Immature natural killer cell (primary cell): ENCODE measurements at places on chromosomes 5 and 9.
A peak's percentile ranks its signal among the peaks of the same experiment; 100 is the strongest.

DNA sequence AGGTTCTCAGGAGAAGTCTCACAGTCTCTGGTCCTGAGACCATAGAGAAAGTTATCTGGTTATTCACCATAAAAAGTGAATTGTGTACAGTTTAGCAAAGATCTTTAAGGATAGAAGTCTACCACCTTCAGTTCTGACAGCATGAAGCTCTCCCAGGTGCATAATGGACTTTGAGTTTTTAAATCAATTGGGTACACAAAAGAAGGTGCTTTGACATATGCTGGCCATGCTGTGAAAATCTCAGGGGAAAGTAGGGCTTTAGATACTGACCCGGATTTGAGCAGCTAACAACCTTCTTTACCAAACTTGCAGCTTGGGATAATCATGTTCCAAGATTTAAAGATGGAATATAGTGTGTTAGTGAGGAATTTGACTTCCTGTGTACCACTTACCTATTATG is 264.2 kb downstream of the ZSWIM6 start:
- H3K27ac ChIP-seq = no peak overlapping the region
- DNase-seq = no peak
- H3K36me3 ChIP-seq = no peaks in the 10 kb centered on the region
- H3K4me3 ChIP-seq = no peak overlapping the region
- peaks cover 8% of the 10 kb centered on the region for H3K27me3 ChIP-seq

DNA sequence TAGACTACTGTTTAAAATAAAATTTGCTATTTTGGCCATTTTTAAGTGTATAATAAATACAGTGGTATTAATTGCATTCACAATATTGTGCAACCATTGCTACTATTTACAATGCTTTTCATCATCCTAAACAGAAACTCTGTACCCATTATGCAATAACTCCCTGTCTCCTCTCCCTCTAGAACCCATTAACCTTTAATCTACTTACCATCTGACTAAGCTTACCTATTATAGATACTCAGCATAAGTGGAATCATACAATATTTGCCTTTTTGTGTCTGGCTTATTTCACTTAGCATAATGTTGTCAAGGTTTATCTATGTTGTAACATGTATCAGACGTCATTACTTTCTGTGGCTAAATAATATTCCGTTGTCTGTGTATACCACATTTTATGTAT is 25.9 kb downstream of the CD14 start:
- no peak for DNase-seq
- no peaks in the 10 kb centered on the region for H3K4me1 ChIP-seq
- H3K36me3 ChIP-seq = no peaks in the 10 kb centered on the region
- H3K4me3 ChIP-seq = no peak overlapping the region
- no peak overlapping the region for H3K27ac ChIP-seq
- no peaks in the 10 kb centered on the region for H3K27me3 ChIP-seq

DNA sequence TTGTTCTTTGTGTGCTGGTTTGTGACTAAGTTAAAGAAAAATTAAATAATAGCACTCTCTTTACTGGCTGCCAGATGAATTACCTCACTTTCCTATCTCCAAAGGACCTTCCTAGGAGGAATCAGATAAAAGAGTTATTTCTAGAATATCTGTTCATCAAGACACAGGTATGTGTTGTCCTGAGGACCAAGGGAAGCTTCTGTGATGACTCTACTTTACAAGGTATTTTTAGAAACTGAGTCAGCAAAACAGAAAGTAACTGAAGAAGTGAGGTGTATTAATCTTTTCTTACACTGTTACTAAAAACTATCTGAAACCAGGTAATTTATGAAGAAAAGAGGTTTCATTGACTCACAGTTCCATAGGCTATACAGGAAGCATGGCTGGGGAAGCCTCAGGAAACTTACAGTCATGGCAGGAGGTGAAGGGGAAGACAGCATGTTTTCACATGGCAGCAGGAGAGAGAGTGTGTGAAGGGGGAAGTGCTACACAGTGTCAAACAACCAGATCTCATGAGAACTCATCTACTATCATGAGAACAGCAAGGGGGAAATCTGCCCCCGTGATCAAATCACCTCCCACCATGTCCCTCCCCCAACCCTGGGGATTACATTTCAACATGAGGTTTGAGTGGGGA is 189.2 kb upstream of the DMAC1 start:
- peaks cover 3% of the 10 kb centered on the region for H3K27me3 ChIP-seq
- H3K4me3 ChIP-seq = no peak overlapping the region
- no peak overlapping the region for H3K27ac ChIP-seq
- H3K36me3 ChIP-seq = no peaks in the 10 kb centered on the region

- peaks cover 4% of the 10 kb centered on the region for H3K27me3 ChIP-seq
- peaks cover 28% of the 10 kb centered on the region for H3K4me1 ChIP-seq
- no peak overlapping the region for H3K4me3 ChIP-seq
These were observed 9.9 kb downstream of the GNAQ start for GRCh38 chr9:78021697-78022096.

- peaks cover 19% of the 10 kb centered on the region for H3K36me3 ChIP-seq
- peak overlapping the region; percentile 46 for H3K27ac ChIP-seq
- H3K4me1 ChIP-seq = no peaks in the 10 kb centered on the region
- DNase-seq = no peak
- H3K27me3 ChIP-seq = no peaks in the 10 kb centered on the region
These were observed 27.2 kb downstream of the FBXW2 start for GRCh38 chr9:120765910-120766425.

GRCh38 chr9:112562235-112562958 is 75.8 kb downstream of the KIAA1958 start:
- no peaks in the 10 kb centered on the region for H3K4me1 ChIP-seq
- H3K4me3 ChIP-seq = no peak overlapping the region
- peaks cover 2% of the 10 kb centered on the region for H3K27me3 ChIP-seq
- no peak overlapping the region for H3K27ac ChIP-seq
- H3K36me3 ChIP-seq = no peaks in the 10 kb centered on the region
- DNase-seq = no peak

GRCh38 chr9:92479346-92479745 is 3.0 kb downstream of the ASPN start:
- H3K4me3 ChIP-seq = no peak overlapping the region
- H3K4me1 ChIP-seq = no peaks in the 10 kb centered on the region
- DNase-seq = no peak
- H3K27ac ChIP-seq = no peak overlapping the region

DNA sequence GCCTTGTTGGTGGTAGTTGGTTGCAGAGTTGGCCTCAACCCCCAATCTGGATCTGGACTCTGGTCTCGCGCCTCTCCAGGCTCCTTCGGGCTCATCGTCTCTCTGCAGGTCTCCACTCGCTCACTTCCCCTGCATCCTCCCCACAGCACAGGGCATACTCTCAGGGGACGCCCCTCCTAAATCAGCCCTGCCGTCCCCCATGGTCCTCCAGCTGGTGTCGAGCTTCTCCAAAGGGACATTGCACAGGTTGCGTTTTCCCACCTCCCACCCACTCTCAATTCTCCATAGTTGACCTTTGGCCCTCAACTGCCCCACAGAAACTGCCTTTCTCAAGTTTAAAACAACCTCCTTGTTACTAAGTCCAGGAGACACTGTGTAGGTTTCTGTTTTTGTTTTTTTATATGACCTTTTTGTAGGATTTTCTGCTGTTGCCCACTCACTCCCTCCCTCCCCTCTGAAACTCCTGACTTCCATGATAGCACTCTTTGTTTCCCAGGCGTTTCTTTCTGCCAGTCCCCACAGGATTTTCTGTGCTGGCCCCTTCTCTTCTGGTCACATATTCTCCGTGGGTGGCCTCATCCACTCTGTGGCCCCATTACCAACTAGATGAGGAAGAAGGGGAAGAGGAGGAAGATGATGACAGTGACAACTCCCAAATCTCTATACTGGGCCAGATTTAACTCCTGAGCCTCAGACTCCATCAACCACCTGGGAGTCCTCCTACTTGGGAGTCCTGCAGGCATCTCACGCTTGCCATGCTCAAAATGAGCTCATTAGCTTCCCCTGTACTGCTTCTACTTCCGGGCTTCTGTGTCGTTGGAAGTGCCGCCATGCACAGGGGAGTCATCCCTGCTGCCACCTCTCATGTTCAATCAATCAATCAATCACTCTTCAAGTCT is 50.3 kb downstream of the ALG2 start:
- H3K4me3 ChIP-seq = no peak overlapping the region
- no peak for DNase-seq
- no peak overlapping the region for H3K27ac ChIP-seq

DNA sequence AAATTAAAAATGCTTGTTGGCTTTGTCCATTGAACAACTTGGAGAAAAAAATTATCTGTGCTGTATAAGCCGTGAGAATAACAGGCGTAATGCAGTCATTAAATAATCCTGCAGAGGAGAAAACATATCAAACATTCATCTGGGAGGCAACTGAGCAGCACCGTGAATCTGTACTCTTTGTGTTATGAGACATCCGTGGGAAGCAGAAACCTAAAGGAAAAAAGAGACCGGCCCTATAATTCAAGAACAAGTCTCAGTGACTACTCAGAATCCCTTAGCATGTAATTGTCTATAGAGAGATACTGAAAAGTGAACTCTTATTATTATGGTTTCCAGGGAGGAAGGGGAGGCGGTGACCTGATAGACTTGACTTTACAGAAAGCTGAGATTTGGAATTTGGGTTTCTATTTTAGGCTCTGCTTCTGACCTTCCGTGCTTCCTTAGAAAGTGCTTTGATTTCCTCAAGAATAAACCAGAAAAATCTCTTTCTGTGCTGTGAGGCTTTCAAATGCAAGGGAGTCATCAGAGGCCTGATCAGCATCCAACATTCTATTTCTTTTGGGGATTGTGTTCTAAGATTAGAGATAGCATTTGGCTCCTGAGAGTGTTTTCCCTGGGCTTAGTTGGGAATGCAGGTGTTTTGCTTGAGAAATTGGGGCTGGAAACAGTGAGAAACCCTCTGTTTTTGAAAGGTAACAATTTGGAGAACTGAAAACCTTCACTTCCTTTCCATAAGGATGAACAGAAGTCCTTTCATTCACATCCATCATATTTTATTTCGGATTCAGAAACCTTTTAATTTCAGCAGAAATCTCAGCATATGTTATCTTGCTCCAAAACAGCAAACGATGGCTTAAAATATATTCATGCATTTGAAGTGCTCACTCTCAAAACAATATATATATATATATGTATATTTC is 296.7 kb downstream of the CSNK1G3 start:
- no peak overlapping the region for H3K27ac ChIP-seq
- no peak overlapping the region for H3K4me3 ChIP-seq
- no peaks in the 10 kb centered on the region for H3K36me3 ChIP-seq
- no peak for DNase-seq
- no peaks in the 10 kb centered on the region for H3K4me1 ChIP-seq
